Stimulated activated CD8-positive, alpha-beta memory T cell treated with anti-CD3 and anti-CD28 coated beads, Interleukin-15, amount 100 ng/mL, for 1 hour (primary cell): ENCODE measurements at places on chromosomes 2 and 18.
A peak's percentile ranks its signal among the peaks of the same experiment; 100 is the strongest.

GRCh38 chr2:230982126-230982525 is 13.8 kb upstream of the SPATA3 start:
- no peak for DNase-seq

DNA sequence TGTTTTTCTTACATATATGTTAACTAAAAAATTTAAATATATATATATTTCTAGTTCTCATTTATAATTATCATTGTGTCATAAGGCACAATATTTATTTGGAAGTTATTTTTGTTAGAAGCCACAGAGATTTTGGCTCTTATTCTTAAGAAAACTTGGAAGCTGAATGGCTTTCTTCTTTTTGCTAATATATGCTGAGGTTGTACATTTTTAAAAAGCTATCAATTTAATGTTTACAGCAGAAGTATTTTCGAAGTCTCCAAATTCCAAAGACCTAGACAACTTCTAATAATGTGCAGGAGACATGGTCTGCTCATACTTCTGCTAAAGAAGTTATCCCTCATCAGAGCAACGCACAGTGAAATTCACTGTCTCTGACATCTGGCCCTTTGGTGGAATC is 3.7 kb upstream of the PIEZO2 start:
- no peak for DNase-seq

- no peak for DNase-seq
These were observed 69.7 kb downstream of the DIPK1C start for GRCh38 chr18:74387383-74387782.

DNA sequence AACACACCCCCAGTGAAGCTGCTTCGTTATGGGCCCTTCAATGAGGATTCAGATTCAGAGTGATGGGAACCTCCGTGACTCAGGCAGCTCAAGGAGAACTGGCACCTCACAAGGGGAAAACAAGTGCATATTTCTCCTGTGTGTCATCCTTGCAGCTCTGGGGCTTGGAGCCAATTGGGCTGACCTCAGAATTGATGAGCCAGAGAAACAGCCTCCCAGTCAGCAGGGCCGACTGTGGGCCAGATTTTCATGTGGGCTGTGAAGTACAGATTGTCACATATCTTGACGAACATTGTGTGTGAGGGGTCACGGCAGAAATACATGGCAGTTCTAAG is 189.6 kb upstream of the SP5 start:
- no peak for DNase-seq

DNA sequence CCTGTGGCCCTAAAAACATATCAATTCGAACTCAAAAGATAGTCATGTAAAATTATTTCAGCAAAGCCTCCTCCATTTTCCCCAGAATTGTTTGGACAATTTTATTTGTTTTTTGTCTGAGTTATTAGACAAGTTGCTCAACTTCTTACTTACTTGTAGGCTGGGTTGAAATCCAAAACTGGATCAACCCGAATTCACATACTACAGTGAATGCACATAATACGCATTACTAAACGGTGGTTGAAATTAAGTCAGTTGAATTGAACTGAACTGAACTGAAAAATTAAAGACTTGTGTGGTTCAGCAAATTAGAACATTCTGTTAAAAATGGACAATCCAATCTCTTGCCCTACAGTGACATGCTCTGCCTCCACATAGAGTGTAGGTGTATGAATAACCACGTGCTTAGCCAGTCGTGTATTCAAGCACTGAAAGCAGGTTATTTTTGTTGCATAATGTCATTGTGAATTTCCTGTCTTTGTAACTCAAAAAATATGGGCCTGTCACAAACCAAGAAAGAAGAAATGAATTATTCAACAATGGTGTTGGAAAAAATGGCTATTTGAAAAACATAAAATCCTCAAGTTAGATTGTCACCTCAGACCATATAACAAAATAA is 441.0 kb downstream of the TXNL1 start:
- no peak for DNase-seq

DNA sequence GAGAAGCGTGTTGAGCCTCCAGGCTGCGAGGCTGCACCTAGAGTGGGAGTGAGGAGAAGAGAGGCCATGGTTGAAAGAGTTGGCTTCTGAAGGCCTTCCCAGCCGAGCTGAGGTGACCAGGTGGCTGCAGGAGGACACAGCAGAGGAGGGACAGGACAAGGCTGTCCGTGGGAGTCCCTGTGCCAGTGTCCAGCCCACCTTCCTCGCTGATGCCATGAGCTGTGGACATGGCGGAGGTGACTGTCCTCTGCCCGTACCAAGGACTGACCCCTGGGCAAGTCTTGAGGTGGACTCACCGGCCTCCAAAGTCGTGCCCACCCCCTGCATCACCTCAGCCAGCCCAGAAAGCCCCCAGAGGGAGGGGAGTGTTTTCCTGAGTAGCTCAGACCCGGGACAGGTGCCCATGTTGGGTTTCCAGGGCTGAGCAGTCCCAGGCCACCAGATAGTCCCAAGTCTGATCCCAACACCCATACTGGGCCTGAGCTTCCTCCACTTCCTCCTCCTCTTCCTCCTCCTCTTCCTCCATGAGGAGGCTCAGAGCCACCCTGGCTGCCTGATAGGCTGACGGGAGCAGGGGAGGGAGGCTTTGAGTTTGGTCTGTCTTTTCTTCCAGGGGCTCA is 43.0 kb upstream of the FOSL2 start:
- no peak for DNase-seq

DNA sequence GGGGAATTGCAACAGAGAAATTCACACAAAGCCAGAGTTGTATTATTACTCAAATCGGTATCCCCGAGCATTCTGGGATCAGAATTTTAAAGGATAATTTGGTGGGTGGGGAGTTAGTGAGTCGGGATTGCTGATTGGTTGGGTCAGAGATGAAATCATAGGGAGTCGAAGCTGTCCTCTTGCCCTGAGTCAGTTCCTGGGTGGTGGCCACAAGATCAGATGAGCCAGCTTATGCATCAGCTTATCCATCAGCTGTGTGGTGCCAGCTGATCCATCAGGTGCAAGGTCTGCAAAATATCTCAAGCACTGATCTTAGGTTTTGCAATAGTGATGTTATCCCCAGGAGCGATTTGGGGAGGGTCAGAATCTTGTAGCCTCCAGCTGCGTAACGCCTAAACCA is 34.3 kb upstream of the ITM2C start:
- no peak for DNase-seq

DNA sequence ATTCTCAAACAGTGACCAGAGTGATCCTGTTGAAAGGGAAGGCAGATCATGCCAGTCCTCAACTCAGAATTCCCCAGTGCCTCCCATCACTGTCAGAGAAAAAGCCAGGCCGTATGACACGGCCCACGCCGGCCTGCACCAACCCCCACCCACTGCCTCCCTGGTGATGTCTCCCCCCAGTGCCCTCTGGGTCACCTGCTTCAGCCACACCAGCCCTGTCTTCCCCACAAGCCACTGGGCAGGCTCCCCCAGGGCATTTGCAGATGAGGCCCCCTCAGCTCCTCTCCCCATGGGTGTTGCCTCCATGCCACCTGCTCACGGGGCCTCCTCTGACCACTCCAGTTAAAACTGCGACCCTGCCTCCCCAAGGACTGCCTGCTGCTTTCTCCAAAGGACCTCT is 169.8 kb downstream of the SH3RF3 start:
- DNase-seq, result no peak

- DNase-seq, result no peak
These were observed 31.5 kb upstream of the SIX2 start for GRCh38 chr2:45040786-45041185.

GRCh38 chr2:20599001-20599600 is 51.8 kb downstream of the HS1BP3 start:
- no peak for DNase-seq

GRCh38 chr2:37083873-37084794 is at the start of the genes GPATCH11 and HEATR5B:
TSS of gene GPATCH11 (plus strand) at chr2:37084518. CDS start at chr2:37088382, 3,864 bp downstream.
TSS of gene HEATR5B (minus strand) at chr2:37084372. CDS start at chr2:37083414, 958 bp downstream.
- peak; percentile 72 for DNase-seq

DNA sequence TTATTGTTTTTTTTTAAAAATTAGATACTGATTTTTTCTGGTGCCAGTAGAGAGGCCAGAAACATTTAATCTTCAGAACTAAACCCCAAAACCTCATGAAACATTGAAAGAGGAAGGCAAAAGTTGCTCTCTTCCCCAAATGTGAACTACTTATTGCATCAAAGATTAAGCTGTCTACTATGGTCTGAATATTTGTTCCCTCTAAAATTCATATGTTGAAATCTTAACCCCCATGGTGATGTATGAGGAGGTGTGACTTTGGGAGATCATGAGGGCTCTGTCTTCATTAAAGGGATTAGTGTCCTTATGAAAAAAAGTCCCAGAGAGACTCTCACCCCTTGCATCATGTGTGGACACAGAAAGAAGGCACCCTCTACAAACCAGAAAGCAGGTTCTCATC is 28.2 kb upstream of the SLC8A1 start:
- no peak for DNase-seq

- no peak for DNase-seq
These were observed 108.9 kb upstream of the CDC42EP3 start for GRCh38 chr2:37780387-37780676.

- DNase-seq, result no peak
These were observed 145.2 kb downstream of the GALNT3 start for GRCh38 chr2:165648801-165649200.

GRCh38 chr2:14423145-14423906 is 209.2 kb upstream of the LRATD1 start:
- DNase-seq, result no peak

DNA sequence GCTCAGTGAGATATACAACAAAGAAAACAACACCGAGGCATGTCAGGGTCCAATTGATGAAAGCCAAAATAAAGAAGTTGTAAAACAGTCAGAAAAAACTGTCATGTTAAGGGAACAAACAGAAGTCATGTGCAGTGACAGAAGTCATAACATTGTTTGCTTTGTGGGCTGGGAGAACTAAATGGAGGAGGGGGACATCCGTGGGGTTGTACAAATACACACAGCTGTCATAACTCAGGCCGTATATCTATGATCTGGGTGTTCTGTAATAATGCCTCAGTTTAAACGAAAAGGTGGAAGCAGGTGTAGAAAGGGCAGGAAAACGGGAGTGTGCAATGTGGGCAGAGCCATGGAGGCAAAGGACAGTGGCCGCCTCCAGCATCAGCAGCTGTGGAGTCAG is 27.3 kb downstream of the TIMM21 start:
- DNase-seq, result no peak

DNA sequence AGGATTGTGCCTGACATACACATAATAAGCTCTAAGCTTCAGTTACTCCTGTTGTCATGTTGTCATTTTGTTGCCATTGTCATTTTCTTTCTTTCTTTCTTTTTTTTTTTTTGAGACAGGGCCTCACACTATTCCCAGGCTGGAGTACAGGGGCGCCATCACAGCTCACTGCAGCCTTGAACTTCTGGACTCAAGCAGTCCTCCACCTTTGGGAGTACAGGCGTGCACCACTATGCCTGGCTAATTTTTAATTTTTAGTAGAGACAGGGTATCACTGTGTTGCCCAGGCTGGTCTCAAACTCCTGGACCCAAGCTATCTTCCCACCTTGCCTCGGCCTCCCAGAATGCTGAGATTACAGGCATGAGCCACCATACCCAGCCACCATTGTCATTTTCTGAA is 30.9 kb upstream of the SCLY start:
- no peak for DNase-seq

- DNase-seq, result no peak
These were observed 56.2 kb downstream of the CYP27C1 start for GRCh38 chr2:127163921-127164320.
